AG10803 (cell line): ENCODE measurements at places on chromosomes 16 and 17.

DNA sequence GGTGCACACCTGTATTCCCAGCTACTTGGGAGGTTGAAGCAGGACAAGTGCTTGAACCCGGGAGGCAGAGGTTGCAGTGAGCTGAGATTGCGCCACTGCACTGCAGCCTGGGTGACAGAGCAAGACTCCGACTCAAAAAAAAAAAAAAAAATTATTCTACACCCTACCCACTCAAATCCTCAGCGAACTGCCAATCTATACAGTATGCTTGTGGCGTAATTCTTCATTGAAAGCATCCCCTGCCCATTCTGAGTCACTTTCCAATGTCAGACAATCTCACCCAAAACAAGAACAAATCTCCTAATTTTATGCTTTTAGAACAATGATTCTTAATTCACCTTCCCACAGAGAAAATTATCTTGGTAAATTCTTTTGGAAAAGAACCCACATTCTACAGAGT lies 12.0 kb downstream of the AMFR start:
- no peak for DNase-seq

- DNase-seq: no peak
Measured at GRCh38 chr17:69779378-69780214, 295.4 kb upstream of the KCNJ16 start.

GRCh38 chr17:47708864-47709541 lies 15.0 kb downstream of the TBKBP1 start:
- DNase-seq: no peak

GRCh38 chr17:57694051-57694450 lies 51.0 kb downstream of the CCDC182 start:
- no peak for DNase-seq

GRCh38 chr17:35588196-35588920 lies 1.2 kb downstream of the AP2B1 start:
- peak; percentile 39 for DNase-seq

- DNase-seq: no peak
Measured at GRCh38 chr17:72950242-72950931, 142.1 kb downstream of the SLC39A11 start.

DNA sequence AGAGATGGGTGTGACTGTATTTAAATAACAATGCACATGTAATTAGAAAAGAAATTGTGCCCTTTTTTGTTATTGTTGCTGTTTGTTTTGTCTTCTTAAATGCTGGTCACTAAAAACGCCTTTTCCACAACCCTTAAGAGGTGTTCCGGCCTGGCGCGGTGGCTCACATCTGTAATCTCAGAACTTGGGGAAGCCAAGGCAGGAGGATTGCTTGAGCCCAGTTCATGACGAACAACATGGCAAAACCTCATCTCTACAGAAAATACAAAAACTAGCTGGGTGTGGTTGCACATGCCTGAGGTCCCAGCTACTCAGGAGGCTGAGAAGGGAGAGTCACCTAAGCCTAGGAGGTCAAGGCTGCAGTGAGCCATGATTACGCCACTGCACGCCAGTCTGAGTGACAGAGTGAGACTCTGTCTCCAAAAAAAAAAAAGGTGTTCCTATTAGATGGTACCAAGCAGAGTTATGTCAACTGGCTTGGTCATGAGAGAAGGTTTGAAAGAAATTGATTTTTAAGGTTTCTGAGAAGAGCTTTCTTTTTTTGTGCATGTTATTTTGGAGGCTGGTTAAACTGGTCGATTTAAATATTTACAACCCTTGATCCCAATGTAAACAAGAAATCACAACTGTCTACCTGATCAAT lies 23.5 kb upstream of the RFFL start:
- DNase-seq: no peak

- peak; percentile 62 for DNase-seq
Measured at GRCh38 chr17:17408236-17408794, 68.5 kb upstream of the MED9 start.

GRCh38 chr16:84834403-84834772 lies 14.6 kb downstream of the CRISPLD2 start:
- DNase-seq: peak; percentile 72

- no peak for DNase-seq
Measured at GRCh38 chr17:46908068-46908737, 14.8 kb upstream of the GOSR2 start.

GRCh38 chr17:40179923-40180659 lies 2.8 kb downstream of the RAPGEFL1 start:
- peak; percentile 38 for DNase-seq

GRCh38 chr17:30332057-30332542 lies 1.8 kb downstream of the TMIGD1 start:
- DNase-seq: peak; percentile 17

- DNase-seq: no peak
Measured at GRCh38 chr17:27585153-27585681, 45.8 kb upstream of the LGALS9 start.

DNA sequence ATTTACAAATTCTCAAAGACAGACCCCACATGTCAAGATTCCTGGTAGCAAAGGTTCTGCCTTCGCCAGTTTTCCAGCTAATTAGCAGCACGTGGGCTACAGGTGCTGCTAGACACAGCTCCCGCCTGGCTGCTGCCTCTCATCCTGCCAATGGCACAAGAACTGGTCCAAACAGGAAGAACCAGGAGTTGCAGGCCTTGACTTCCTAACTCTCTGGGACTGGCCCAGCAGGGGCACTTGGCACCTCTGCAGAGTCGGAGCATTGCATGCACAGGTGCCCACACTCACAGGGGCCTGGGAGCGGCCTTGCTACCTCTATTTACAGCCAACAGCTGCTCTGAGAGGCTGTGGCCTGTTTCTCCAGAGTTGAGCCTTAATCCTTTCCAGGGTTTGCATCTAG lies 39.6 kb downstream of the TK2 start:
- no peak for DNase-seq

DNA sequence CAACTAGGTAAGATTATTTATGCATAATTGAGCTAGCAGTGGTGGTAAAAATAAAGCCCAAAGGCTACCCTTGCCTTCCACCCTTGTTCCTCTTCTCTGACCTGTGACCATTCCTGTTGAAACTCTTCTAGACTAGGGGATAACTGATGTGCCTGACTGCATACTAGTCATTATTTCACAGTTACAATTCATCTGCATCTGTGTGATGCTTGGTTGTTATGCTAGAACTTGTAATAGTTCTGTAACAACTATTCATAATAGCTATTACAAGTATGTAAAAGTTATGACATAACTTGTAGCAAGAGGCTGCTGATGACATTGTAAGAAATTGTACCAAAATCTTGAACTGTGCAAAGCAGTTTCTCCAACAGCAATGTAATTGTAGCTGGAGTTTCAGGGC lies 2.4 kb upstream of the VAC14 start:
- DNase-seq: peak; percentile 74

GRCh38 chr17:33964344-33964979 lies 290.6 kb upstream of the CCL2 start:
- DNase-seq: no peak

DNA sequence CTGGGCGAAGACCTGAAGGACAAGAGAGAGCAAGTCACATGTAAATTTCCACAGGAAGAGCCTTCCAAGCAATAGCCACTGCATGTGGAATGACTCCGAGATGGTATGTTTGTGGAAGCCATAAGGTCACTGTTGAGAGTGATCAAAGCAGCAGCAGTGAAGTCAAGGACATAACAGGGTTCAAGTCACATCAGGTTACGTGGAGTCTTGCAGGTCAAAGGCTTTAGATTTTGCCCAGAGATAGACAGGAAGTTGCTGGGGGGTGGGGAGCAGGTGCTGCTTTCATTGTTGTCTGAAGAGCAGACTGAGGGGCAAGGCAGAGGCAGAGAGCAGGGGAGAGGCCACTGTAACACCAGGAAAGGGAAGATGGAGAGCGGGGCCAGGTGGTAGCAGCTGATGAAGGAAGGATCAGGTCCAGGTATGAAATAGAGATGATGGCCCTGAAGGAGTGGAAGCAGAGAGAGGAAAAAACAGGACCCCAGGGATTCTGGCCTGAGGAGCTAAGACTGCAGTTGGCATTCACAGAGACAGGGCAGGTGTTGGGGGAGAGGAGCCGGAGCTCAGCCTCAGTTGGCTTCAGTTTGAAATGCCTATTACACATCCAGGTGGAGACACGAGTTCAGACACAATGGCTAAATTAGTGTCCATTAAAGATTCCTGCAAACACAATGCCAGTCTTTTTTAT lies 129.3 kb upstream of the AXIN2 start:
- DNase-seq: no peak

- DNase-seq: no peak
Measured at GRCh38 chr17:32697728-32698625, 178.9 kb downstream of the MYO1D start.

GRCh38 chr16:52501746-52502145 lies 45.2 kb downstream of the TOX3 start:
- DNase-seq: no peak

GRCh38 chr16:67302970-67303369 lies 23.6 kb downstream of the KCTD19 start:
- no peak for DNase-seq

GRCh38 chr17:73342050-73342522 lies 30.3 kb upstream of the CDC42EP4 start:
- peak; percentile 87 for DNase-seq

DNA sequence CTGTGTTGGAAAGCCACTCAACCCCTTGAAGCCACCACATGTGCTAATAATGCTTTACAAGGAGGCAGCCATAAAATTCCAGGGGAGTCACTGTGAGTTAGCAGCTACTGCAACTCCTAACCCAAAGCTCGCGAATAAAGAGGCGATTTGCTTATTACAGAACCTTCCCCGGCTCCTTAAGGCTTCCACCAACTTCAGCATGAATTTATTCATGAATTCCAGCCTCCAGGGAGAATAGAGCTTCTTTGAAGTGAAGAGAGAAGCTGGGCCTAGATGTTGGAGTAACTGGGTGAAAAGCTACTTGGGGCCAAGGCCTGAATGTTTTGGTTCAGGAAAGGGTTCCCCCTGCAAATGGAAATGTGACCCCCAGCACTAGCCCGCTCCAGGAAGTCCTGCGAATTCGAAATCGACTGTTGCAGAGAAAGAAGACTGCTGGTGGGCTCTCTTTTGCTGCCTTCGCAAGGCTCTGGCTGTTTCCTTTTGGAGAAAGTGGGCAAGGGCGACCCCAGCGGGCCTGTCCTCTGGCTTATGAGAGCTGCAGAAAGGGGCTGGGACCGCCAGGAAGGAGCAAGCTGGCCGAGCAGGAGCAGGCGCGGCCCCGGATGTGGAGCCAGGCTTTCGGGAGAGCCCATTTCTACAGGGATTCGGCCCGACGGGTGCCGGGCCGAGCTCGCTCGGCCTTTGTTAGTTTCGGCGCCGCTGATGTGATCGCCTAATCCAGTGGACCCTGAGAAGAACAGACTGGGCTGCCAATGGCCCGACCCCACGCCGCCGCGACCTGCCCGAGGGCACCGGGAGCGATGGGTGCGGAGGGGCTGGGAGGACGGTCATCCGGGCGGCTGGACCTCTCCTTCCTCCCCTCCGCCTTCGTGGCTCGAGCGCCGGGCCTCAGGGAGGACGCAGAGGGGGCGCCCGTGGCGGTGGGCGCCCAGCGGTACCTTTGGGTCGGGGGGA lies 7.6 kb downstream of the CBX8 start:
- DNase-seq: no peak

DNA sequence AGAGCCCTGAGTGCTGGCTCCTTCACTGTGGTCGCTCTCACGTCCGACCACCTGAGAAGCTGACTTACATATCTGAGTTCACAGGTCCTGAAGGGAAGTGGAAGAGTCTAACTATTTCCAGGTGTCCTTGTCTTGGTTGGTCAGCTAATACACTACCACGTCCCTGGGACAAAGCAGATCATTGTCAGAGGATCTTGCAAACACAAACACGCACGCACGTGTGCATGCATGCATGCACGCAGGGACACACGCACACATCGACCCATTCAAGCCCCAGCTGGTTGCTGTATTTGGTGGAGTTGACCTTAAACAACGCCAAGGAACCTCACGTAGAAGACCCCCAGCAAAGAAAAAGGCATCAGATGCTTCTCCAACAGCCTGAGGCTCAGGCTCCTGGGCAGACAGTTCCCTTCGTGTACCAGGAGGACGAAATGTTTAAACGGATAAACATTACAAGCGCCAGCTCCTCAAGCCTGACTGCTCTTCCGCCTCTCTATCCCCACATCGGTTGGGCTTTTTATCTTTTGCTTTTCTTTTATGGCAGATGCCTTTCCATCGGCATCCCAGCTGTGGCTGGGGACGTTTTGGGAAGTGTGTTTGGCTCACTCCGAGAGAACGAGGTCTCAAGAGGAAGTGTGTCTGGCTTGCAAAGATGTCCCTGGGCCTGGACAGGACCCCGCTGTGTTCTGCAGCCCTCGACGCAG lies 95.8 kb downstream of the TBC1D16 start:
- no peak for DNase-seq

DNA sequence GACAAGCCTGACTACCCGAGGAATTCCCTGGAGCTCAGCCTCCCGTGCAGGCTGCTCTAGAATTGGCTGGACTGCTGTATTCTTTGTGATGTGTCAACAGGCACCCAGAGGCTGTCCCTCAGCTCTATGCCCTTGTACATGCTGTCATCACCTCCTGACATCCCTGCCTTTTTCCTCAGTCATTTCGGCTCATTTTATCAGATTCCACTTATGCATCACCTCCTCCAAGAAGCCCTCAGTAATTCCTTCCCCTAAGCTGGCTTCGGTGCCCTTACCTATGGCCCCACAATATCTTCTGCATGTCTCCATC lies 126.4 kb downstream of the DYNLRB2 start:
- no peak for DNase-seq

- no peak for DNase-seq
Measured at GRCh38 chr16:87979352-87979751, 28.1 kb downstream of the BANP start.

DNA sequence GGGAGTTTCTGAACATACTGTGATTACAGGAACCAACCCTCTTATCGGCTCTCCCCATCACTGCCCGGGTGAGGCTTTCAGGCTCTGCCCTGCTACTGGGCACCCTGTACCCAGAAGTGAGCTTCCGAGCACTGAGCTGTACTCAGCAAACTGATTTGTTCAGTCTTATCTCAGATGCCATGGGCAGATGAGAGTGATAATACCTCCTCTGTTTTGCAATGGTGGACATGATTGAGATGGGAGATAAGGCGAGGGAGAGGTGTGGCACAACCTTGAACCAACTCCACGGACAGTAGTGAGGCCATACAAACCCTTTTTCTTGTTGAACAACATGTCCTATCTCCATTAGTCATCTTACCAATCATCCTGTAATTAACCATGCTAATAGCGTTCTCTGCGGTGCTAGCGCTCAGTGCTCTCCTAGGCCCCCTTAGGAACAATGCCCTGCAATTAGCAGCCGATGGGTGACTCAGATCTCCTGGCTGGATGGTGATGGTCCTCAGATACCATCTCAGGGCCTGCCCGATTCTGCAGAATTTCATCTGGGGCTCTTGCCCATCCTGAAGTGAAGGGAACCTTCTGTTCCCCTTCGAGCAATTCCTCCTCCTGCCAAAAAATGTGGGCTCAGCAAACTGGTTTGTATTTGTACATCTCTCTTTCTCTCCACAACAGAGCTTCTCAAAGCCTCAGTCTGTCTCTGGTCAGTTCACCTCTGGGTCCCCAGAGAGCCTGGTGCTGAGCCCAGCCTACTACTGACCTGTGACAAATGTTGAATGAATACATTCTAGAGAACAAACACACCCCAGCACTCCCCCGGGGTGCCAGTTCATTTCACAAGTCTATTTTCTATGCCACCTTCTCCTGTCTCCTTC lies 139.3 kb upstream of the IRX3 start:
- DNase-seq: no peak

GRCh38 chr17:5800646-5801045 lies 216.3 kb upstream of the NLRP1 start:
- DNase-seq: no peak
